Left kidney (tissue), 8 donors: ENCODE measurements at places on chromosomes 2 and 18. TPM values are rescaled to one million over a fixed set of nuclear protein-coding genes. Genes with fewer than 3 reads are reported as not detected.

DNA sequence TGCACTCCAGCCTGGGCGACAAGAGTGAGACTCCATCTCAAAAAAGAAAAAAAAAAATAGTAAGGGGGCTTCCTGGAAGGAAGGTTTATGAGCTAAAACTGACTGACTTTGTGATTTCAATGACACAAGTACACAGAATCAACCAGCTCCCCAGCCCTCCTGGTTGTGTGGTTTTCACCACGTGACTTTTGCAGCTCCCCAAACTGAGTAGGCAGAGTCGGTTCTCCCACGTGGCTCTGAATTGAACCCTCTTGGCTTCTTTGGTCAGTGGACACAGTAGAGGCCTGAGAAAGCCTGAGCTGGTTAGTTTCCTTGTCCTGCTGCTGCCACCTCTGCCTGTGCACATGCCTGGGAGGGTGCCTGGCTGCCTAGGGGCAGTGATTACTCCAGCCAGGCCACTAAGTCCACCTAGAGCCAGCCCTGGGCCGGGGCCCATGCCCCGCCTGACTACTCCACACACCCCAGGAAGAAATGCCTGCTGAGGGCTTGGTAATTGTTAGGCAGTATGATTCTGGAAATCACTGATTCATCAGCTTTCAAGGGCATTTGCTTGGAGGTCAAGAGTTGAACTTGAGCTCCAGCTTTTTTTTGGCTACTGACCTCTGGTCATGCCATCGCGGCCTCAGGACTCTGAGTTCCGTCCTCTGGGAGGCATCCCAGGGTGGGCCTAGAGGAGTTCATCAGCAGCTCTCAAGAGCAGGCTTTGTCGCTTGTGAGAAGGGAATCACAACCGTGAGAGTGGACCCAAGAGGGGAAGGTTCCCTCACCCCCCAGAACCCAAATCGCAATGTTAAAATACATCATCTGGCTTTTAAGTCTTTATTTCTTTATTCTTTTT, 431.9 kb upstream of the HS6ST1 start:
- no peak for DNase-seq

Gene SLC19A3
- 10.7 TPM for polyA plus RNA-seq

DNA sequence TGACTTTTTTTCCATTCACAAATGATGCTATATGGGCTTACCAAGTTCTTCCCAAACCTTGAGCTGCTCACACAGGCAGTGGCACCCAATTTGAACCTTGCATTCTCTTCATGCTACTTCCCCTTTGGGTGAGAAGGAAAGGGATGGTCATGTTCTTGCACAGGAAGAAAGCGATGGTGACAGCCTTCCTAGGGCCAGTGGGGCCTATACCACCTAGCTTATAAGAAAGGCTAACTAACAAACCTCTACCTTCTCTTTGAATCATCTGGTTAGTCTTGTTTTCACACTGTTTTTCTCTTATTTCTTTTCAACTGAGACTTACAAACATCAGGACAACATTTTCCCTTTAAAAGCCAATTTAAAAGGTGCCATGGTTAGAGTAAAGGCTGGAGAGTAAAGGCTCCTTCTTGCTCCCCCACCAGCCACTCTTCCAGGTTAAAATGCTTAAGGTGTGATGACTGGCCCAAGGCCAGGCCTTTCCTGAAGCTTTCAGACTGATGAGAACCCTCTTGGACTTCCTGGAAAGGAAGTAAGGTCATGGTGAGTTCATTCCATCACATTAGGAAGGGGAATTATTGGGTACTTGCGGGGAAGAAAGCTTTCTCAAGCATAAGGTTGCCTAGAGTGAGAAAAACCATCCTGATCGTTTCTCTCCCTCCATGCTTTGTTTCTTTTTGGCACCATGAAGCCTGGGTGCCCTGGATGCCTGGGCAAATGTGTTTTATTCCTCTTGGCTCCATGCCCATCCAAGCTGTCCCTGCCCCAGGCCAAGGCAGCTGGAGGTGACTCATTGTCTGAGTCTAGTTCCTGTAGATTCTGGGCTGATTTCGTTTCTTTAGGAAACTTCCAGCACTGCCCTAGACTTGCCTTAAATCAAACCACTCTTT, 41.4 kb upstream of the ITGB6 start:
- DNase-seq = no peak

DNA sequence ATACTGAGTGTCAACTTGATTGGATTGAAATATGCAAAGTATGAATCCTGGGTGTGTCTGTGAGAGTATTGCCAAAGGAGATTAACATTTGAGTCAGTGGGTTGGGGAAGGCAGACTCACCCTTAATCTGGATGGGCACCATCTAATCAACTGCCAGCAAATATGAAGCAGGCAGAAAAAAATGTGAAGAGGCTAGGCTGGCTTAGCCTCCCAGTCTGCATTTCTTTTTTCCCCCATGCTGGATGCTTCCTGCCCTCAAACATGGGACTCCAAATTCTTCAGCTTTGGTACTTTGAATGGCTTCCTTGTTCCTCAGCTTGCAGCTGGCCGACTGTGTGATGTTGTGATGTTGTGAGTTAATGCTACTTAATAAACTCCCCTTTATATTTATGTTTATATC, 577.4 kb downstream of the CPS1 start:
- no peak for DNase-seq

Gene SLC8A1
- 73.0 TPM for polyA plus RNA-seq

Gene SMYD1
- polyA plus RNA-seq = not detected

DNA sequence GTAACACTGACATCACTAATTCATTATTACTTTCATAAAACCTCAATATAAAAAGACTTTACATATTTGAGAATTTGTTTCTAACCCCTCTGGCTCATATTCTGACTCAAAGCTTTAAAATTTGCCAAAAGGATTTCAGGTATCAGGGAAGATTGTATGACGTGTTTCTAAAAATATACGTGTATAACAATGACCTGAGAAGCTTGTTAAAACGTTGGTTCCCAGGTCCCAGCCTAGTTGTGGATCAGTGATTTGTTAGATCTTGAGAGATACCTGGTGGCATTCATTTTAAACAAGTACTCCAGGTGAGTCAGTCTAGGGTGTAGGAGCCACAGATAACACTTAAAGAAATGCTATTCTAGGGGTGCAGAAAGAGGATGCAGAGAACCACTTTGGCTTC, 1096.8 kb upstream of the NXPH2 start:
- no peak for DNase-seq

- peak; percentile 32 for DNase-seq
These were observed 200.2 kb downstream of the STK39 start for GRCh38 chr2:168047091-168047690.

DNA sequence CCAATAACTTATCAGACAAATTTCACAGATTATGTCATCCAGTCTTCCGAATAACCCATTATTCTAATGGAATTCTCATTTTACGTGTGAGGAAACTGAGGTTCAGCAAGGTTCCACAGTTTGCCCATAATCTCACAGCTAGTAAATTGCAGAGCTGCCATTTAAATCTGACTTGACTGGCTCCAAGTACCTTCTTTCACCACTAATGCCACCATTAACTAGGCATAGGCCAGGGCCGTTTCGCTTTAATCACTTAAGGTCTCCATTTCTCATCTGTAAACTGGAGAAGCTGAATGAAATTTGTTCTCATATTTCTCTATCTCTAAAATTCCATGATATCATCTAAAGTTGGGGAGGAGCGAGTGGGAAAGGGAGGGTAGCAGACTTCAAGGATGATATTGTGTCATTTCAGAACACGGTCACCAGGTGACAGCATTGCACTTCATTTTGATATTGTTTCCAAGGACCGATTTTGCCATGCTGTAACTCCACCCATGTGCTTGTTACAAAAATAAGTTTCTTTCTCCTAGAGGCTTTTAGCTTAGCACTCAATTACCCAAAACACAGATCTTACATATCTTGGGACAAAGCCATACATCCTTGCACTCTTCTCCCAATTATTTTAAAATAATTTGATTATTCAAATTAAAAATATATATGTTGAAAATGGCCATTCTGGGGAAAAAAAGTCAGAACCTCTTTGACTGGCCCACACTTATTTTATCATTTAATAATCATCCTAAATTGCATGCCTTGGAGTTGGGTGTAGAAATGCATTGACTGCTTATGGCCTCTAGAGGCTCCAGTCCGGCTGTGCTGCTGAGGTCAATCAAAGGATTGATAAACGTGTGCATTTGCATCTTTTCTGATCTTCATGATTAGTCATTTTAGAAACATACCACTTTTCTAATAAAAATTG, 123.8 kb downstream of the AKAIN1 start:
- peak; percentile 19 for DNase-seq

Gene ESPNL
- 0.30 TPM for polyA plus RNA-seq

Gene ERMN
- polyA plus RNA-seq = 0.93 TPM

DNA sequence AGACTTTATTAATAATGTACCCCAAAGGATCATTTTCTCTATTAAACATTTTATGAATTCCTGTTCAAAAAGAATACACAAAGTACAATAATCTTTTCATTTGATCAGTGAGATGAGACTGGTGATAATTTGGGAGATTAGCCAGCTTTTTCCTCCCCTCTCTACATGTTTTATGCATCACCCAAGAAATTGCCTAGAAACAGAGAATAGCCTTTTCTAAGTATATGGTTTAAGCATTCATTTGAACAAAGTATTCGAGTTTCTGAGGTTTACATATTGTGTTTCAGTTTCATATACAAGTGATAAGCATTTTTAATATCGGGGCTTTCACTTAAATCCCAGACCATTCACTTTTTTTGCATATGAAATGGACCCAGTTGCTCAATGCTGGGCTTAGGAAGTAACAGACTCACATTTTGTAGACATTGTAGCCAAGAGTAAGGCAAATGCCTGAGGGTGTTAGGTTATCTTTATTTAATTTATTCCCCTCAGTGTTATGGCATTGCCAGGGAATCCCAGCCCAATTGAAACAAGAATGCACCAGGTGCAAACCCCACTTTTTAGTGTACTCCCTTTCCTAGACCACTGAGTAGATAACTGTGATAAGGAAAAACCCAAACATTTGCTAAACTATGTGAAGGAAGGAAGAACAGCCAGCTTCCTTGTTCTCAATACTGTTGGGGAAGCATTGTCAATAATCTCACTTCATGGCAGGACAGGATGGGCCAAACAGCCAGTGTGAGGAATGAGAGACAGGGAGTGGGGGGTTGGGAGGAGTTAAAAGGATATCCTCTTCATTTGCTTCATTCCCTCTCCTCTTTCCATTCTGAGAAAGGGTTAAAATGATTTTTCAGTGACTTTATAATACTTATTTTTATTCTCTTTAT, 3.5 kb downstream of the CPO start:
- no peak for DNase-seq

Gene TMEM198
- 2.5 TPM for polyA plus RNA-seq

DNA sequence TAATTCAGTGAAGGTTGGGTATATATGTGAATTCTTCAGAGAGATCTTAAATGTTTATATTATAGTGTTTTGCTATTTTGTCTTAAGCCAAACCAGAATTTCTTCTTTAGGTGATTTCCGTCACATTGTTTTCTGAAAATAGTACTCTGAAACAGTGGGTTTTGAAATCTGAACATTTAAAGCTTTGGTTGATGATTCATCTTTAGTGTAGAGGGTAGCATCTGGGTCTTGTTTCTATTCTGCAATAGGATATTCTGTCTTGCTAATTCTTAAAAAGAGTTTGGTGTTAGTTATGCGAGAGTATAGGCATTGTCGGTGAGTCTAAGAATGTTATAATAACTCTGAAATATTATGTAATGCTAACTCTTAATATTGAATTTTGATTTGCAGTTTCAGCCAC, 69.6 kb upstream of the FAM237A start:
- DNase-seq = no peak

- DNase-seq = peak; percentile 40
These were observed 1.6 kb downstream of the CRIM1 start for GRCh38 chr2:36356990-36357846.

Gene ALS2
- 38.5 TPM for polyA plus RNA-seq

Gene EVA1A
- 12.9 TPM for polyA plus RNA-seq

Gene DLX1
- polyA plus RNA-seq = 0.43 TPM

GRCh38 chr2:120914839-120915521, 179.3 kb downstream of the GLI2 start:
- no peak for DNase-seq

Gene NRP2
- polyA plus RNA-seq = 63.7 TPM
